NCI-H1436 treated with DMSO at 0.1 percent for 48 hours (cell line): ENCODE measurements at places on chromosomes 4 and X.

- DNase-seq, result no peak
Observed at GRCh38 chr4:142077048-142077447, 440.7 kb downstream of the IL15 start.

GRCh38 chr4:80076681-80077080 is 3.7 kb upstream of the ANTXR2 start:
- DNase-seq, result no peak

DNA sequence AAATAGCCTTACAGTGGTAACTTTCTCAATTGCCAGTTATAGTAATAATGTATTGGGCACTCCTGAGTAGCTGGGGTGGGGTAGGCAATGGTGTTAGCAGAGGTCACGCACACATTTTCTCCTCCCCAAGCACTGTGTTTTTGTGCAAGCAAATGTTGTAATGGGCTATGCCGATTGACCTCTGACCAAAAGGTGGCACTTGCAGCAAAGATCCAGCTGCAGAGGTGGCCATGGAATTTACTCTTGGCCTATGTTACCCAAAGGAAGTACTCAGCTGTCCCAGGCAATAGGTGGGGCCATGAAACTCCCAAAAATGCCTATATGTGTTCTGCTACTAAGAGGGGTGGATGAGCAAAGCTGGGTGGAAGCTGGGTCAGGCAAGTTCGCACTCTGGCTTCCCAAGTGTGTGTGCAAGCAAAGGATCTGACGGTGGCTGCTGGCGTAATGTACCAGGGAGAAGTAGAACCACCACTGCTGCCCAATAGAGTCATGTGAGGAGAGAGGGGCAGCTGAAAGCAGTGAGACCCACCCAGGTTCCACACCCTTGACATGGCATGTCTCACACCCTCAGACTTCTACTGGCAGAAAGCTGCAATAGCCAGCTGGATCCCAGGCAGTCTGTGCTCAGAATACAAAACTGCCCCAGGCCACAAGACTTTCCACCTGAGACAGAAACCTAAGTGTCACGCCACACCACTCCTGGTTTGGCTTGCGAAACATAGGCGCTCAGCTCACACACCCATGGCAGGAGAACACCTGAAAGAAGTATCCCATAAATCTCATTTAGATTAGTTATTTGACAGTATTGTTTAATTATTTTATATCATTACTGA is 353.3 kb upstream of the EMCN start:
- no peak for DNase-seq

DNA sequence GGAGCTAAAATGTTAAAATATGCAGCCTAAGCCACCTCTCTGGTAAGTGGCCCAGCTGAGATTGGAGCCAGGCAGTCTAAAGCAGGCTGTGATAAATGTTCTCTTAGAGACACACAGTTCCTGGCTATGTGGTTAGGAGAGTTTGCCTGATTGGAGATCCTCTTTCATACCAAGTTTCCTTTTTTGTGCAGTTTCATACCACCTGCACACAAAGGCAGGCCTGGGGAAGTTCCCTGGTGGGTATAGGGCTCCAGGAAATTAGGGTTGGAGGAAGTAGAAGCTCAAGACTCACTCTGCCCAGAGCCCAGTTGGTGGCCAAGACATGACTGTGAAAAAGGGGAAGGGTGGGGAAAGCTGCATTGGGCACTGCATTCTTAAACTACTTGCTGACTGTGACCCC is 16.9 kb downstream of the CYBB start:
- DNase-seq, result no peak

GRCh38 chrX:39813631-39814277 is 284.0 kb downstream of the BCOR start:
- no peak for DNase-seq

GRCh38 chrX:9913146-9913433 is 54.1 kb upstream of the CLDN34 start:
- DNase-seq, result no peak

- no peak for DNase-seq
Observed at GRCh38 chrX:104513162-104513561, 52.8 kb upstream of the IL1RAPL2 start.

GRCh38 chrX:140206657-140207056 is 241.3 kb upstream of the CXorf66 start:
- no peak for DNase-seq

DNA sequence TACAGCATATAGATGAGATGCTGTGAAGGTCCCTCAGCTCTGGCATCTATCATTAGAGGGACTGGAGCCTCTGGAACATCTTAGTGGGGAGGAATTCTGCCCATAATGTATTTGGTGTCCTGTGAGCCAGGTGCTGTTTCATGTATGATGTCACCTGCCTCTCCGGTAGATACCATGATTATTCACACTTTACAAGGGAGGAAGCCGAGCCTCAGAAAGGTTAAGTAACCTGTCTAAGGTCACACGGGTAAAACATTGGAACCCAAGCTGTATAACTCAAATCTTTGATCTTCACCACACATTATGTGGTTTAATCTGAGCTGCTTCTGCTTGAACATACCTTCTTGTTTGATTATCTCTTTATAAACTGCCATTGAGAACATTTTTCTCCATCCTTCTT is 442.8 kb downstream of the BCOR start:
- DNase-seq, result no peak

DNA sequence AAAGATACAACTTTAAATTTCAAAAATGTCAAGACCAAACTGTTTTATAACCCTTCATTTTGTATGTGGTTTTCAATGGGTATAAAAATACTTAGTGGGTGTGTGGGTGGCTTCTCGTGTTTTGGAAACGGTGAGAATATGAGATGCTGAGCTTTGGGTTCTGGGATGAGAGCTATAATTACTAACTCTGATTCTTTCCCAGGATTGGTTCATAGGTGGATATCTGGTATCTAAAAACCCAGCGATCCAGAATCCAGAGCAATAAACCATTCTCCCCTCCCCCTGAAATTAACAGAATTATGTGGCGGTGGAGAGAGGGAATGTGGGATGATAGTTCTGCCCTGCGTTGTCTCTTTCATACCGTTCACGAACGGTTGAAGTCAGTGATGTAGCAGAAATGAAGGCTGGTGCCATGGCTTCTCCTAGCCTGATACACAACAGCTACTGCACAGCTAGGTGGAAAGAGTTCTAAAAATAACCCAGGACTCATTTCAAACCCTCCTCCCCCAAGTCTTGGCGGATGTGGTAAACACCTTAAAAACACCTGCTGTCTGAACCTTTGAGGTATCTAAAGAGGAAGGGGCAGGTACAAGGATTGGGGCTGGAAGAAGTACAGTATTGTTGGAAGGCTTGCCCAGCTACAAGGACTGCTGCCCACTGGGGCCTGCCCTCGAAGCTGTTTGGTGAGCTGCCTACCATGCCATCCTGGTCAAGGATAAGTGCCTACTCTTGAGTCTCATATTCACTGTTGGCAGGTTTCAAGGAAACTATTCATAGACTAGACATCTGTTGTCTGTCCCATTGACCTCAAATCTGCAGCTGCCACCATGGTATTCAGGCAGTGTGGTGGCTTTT is 44.5 kb downstream of the SEPTIN11 start:
- DNase-seq, result peak; percentile 14

DNA sequence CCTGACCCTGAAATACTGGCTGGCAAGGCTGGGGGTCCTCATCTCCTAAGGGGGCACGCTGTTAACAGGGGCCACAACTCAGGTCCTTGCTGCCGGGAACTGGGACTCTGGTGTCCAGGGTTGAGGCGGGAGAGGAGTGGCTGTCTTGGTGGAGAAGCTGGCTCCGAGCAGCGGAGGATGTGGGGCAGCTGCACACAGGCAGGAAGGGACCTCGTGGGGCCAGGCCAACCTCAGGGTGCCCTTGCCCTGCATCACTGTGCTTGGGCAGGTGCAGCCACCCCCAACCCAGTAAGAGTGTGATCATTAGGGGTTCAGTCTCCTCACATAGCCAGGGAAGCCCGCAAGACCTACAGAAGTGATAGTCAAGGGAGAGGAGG is 12.6 kb upstream of the PDE6B start:
- no peak for DNase-seq
